Activated CD8-positive, alpha-beta memory T cell treated with anti-CD3 and anti-CD28 coated beads for 48 hours (primary cell): ENCODE measurements at places on chromosomes 7 and 10.

DNA sequence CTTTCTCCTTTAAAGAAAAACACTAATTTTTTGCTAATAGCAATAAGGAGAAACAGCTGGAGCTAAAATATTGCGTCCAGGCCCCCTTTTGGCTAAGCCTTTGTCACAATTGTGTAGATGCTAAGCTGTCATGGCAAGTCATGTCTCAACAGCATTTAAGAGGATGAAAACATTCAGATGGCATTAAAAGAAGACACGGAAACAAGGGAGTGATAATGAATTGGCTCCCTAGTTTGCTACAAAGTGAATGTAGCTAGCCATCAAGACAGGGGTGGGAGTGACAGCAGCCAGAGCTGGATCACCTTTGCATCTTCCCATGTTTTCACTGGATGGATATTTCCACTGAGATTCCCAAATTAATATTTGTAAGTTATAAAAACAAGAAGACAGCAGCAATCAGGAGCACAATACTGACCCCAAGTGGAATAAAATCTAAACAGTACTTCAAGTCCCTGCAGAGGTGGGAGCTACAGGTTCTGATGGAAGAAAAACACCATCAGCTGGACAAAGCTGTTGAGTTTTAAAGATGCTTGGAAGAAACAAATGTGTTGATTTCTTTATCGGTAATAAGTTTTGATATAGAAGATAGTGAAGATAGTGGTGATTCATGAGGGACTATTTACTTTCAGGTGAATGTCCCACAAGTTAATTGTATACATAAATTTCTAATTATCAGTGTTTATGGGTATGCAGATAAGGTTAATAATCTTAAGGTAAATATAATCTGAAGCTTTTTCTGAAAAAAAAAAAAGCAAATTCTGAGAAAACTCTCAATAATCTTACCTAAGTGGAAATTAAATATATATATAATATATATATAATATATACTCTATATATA is 129.4 kb downstream of the SLC16A9 start:
- no peak for DNase-seq

- no peak for DNase-seq
Observed at GRCh38 chr10:119535837-119536507, 6.5 kb downstream of the RGS10 start.

- no peak for DNase-seq
Observed at GRCh38 chr10:6514844-6515780, 65.0 kb downstream of the PRKCQ start.

- no peak for DNase-seq
Observed at GRCh38 chr10:75530299-75530698, 98.9 kb downstream of the LRMDA start.

DNA sequence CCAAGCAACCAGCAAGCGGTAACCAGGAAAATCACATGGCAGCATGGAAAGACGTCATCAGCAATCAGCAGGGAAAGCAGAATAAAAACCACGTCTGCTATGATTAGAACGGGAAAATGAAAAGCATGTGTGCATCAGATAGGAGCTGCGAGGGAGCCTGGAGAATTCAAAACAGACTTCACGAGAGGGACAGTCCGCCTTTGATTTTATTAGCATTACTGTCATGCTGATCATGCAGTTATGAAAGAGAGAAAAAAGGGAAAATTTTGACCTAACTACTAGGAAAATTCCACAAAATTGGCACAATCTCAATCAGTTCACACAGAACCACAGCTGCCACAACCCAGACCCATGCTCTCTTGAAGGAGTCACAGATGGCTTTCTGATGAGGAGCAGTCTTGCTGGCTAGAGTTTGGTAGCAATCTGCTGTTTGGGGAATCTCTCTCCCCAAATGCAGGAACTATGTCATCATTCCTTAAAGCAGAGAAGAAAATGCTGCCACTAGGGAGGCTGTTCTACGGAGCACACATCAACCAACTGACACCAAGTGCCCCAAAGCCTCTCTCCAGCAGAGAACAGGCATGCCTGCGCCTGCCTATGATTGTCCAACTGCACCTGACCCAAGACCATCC is 295.9 kb downstream of the TNS3 start:
- no peak for DNase-seq

- DNase-seq = no peak
Observed at GRCh38 chr7:155426543-155427410, 31.2 kb upstream of the EN2 start.

DNA sequence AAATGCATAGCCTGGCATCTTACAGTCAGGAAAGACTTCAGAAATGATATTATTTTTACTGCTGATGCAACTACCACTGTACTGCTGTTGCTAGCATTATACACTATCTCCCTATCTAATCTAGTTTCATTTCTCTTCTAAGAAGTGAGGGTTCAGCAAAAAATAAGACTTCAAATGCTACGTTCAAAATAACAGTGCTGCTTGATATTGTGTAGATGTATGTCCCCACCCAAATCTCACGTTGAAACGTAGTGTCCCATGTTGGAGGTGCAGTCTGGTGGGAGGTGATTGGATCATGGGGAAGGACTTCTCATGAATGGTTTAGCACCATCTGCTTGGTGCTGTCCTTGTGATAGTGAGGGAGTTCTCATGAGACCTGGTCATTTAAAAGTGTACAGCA is 129.4 kb downstream of the ANK3 start:
- DNase-seq = no peak

DNA sequence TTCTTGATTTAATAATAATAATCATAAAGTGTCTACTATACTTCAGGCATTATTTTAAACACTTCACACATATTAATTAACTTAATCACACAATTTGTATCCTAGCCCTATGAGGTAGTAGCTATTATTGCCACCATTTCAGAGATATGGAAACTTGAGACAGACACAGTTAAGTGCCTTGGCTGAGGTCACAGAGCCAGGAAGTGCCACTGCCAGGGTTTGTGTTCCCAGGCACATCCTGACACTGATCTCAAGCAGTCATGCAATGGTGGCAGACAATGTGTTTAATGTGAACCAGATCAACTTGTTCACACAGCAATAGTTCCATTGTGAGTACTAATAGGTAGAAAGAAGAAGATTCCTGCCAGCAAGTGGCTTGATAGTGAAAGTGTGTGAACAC is 666.0 kb downstream of the SUGCT start:
- no peak for DNase-seq

DNA sequence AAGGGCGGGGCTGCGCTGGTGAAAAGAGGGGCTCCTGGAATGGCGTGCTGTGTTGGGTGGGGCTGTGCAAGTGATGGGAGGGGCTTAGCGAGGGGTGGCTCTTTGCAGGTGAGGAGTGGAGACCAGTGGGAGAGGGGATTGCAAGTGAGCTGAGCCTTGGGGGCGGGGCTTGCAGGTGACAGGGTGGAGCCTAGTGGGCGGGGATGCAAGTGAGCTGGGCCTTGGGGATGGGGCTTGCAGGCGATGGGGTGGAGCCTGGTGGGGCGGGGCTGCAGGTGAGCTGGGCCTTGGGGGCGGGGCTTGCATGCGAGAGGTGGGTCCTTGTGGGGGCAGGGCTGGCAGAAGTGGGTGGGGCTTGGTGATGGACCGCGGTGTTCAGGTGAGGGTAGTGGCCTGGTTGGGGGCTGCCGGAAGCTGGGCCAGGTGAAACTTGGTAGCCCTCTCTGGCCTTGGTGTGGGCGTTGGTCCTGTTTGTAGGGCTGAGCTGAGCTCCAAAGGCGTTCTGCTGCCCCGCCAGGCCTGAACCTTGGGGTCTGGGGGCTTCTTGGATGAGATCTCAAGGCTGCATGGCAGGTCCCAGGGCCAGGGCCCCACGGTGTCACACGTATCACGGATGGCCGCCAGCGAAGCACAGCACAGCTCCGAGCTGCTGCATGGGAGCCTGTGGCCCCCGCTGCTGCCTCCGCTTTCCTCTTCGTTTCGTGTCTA is 743 bp upstream of the PITRM1 start:
- no peak for DNase-seq

DNA sequence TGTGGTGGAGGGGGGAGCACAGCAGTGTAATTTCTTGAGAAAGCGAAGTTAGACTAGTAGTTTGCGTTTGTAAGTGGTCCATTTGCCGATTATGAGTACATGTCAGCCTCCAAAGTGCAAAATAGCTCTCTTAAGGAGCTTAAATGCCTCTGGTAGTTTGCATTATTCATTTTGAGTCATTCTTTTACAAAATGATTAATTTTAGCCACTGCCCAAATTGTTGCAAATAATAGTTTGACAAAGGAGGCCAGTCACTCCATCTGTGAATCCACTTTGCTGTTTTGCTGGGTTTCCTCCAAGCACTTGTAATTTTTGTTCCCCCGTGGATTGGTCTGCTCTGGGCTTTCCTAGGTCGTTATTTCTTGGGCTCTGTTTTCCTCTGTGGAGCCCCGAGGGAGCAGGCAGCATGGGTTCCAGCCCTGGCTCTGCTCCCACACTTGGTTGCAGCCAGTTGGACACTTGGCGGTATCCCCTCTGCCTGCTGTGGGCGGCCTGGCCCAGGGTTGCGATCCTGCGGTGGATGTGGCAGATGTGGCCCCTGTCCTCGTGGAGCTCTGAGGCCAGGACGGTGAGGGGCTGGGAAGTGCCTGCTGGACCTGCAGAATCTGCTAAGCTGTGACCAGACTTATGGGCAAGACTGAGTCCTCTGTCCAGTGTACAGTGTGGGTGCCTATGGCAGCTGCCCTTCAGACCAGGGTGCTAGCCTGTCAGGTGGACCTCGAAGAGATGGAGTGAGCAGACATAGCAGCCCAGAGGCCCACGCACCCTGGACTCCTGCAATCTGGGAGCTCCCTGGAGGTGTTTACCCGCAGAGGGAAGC is 129.1 kb upstream of the BTBD16 start:
- DNase-seq = no peak

DNA sequence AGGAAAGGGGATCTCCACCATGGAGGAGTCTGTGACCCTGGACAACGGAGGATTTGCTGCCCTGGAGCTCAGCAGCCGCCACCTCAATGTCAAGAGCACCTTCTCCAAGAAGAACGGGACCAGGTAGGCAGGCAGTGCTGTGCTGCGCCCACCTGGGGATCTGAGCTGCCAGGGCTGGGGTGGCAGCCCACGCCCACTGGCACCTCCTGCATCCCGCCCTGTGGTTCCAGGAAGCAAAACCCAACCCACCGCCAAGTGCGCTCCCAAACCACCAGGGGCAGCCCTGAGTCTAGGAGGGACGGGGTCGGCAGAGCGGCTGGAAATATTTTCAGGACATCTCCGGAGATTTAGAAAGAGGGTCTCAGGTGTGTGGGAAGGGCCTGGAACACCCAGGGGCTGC is 440.3 kb upstream of the FOXK1 start:
- no peak for DNase-seq

GRCh38 chr10:116708391-116708821 is 34.0 kb downstream of the HSPA12A start:
- no peak for DNase-seq

GRCh38 chr7:33726582-33726981 is 178.8 kb upstream of the BMPER start:
- DNase-seq = no peak

GRCh38 chr7:35348611-35349400 is 94.9 kb upstream of the TBX20 start:
- DNase-seq = no peak

- no peak for DNase-seq
Observed at GRCh38 chr10:102312683-102313082, 67.4 kb downstream of the GBF1 start.

DNA sequence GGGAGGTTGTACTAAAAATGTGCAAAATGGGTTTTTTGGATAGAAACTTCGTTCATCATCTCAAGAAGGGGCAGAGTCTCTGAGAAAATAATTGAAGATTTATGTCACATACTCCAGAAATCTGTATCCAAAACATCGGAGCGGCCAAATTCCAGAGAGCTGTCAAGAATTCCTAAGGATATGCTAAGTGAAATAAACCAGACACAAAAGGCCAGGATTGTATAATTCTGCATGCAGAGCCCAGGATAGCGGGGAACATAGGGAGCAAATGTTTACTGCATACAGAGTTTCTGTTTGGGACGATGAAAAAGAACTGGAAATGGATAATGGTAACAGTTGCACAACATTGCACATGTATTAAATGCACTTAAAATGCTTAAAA is 224.2 kb upstream of the AUTS2 start:
- no peak for DNase-seq

GRCh38 chr10:102982296-102982695 is 64.2 kb downstream of the CNNM2 start:
- DNase-seq = no peak

- DNase-seq = no peak
Observed at GRCh38 chr7:74231232-74231590, 21.4 kb downstream of the LAT2 start.

GRCh38 chr7:44736896-44737295 is 11.8 kb upstream of the ZMIZ2 start:
- no peak for DNase-seq

- DNase-seq = no peak
Observed at GRCh38 chr7:47511699-47512370, 70.1 kb downstream of the TNS3 start.

DNA sequence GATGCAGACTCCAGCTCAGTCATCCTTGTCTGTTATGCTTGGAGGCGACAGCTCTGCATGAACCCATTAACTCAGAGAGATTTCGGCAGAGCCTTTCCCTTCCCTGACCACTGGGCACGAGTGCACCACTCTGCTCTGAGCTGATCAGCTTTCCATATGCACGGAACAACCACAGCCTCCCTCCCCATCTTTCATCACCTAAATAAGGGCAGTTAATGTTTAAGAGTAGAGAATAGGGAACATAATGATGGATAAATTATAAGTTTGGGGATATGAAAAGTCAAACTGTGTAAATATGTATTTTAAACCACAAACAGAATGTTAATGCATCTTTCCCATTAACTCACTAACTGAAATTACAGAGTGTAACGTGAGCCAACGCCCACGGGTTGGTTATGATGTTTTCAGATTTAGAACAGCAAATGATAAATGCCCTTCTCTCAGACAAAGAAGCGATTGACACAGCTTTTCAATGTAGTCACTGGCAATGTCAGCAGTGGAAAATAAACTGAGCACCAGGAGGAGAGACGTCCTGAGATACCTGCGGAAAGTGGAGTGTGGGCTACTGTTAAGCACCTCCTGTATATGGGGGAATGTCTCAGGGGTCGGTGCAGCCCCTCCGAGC is 658.2 kb downstream of the LRMDA start:
- DNase-seq = no peak

DNA sequence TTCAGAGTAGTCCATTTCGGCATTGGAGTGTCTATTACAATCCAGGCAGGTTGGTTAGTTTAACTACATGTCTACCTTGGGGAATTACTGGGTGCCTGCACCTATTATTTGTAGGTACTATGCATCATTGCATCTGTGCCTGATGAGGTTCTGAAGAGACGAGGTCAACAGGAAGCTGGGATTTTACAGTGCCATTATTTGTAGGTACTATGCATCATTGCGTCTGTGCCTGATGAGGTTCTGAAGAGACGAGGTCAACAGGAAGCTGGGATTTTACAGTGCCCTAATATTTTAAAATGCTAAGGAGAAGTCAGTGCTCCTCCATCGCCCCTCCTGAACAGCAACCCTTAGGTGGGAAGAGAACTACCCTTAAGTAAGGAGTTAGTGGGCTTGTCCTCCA is 41.7 kb downstream of the NPY start:
- no peak for DNase-seq
